Activated T-cell treated with anti-CD3 and anti-CD28 coated beads, Interleukin-2, amount 50 U/mL, for 4 hours (primary cell): ENCODE measurements at places on chromosomes 16 and 17. TPM values are rescaled to one million over a fixed set of nuclear protein-coding genes. Genes with fewer than 3 reads are reported as not detected.

DNA sequence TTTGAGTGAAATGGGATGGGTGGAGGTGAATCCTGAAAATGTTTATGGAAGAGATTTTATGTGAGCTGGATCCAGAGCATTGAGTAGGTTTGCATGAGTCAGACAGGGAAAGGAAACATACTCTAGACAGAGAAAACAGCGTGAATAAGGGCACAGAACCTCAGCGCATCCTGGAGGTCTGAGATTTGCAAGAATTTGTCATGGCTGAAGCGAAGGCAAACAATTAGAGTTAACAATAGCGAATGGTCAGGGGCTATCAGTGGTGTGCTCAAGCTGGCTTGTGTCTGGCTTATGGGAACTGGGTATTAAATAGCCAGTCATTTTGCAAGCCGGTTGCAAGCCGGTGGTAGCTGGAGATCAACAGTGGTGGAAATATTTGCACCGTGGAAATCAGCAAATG is 36.4 kb downstream of the MAP2K6 start:
- DNase-seq = no peak

DNA sequence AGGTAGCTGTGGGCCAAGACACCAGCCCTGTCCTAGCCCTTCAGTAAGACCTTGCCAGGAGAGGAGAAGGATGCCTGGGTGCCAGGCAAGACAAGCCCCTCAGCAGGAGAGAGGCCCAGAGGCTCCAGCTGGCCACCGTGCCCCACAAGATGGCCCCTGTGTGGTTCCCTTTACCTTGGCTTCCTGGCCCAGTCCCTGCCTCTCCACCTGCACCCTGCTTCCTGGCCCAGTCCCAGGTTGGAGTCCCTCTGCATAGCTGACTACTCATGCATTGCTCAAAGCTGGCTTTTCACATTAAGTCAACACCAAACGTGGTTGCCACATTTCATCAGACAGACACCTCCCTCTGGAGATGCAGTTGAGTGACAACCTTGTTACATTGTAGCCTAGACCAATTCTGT is 4.0 kb downstream of the SYNGR3 start:
- DNase-seq = no peak

DNA sequence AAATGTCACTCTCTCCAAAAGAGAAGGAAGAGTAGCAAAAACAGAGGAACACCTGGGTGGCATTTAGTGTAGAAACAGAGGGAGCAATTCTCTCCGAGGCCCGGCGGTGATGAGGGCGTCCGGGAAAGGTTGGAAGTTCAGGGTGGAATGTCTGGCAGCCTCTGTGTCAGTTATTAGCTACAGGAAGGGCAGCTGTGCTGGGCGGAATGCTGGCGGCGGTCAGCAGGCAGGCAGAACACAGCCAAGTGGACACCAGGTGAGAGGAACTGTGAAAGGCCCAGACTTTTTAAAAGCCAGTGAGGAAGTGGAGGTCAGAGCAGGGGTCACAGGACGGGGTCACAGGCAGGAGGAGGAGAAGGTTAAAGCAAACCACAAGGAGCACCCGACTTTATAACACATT is 238.1 kb downstream of the NTN1 start:
- DNase-seq = no peak

CSHL1 gene
- not detected for total RNA-seq

DNA sequence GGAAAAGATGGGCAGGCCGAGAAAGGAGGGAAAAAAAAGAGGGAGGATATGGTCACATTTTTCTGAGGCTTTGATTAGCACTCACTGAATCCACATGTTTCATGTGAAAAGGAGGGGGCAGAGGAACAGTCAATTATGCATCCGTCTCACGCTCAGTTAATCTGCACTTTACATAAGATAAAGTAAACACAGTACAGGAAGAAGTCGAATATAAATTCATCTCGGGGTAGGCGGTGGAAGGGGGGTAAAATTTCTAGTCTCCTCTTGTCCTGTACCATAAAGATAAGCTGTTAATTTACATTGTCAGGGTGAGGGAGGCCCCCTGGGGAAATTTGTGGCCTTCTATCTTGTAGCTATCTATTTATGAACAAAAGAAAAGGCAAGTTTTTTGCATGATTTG is 73.1 kb upstream of the CES5A start:
- no peak for DNase-seq

- peak; percentile 29 for DNase-seq
These were observed 190.3 kb downstream of the CPPED1 start for GRCh38 chr16:12613131-12613991.

DNA sequence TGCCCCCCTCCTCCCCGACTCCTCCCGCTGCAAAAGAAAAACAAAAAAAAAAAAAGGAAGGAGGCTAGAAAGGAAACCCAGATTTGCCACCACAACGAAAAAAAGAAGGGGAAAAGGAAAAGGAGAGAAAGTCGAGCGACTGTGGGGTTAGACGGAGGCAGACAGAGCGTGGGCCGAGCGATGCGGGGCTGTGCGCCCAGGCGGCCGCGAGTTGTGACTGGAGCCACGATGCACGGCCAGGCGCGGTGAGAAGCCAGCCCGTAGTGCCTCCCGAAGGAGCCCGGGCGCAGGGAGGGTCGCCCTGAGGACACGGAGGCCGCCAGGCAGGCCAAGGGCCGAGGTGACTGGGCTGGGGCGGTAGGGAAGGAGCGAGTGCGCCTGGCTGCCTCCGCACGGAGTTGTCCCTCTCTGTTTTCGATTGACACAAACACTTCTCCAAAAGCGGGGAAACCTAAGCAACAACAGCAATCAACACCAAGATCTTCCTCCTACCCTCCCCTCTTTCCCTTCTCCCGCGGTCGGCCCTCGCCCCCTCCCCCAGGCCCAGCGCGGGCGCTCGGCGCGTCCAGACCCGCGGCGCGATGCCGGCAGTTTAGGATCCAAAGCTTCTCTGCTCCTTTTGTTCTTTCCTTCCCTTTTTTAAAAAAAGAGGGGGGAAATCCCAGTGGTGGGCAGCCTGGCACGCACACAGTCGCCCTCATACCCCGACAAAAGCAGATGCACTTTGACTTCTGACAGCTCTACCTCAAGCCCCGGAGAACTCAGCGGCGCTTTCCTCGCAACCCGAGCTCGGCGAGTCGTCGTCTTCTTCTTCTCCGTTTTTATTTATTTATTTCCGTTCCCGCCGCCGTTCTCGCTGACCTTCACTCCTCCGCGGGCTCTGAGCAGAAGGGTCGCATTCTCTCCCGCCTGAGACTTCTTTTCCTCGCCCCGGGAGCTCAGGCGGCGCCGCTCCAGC is at the start of gene LHX1:
LHX1 (plus strand) TSS at position 475 of the 958 bp plus-strand sequence. CDS start 723 bp downstream, outside the sequence.
- no peak for DNase-seq
